Activated CD4-positive, alpha-beta T cell treated with anti-CD3 and anti-CD28 coated beads for 4 hours (primary cell): ENCODE measurements at places on chromosomes 12 and 14.

DNA sequence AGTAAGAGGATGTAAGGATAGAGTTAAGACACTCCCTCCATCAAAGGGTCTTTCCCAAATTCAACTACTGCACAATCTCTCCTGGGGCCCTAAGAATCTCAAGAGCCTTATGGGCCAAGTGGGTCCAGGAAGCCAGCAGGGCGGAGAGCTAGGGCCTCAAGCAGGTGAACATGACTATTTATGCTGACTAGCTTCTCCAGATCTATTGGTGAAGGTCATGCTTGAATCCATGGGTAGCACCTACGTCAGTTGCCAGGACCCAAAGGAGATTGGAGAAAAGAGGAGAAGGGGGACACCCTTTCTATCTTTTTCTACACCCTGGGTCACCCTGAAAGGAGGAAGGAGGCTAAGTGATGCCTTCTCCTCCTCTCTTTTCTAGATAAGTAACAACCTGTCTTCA, 534.2 kb upstream of the MIS18BP1 start:
- DNase-seq: no peak

GRCh38 chr12:116955382-116956021, 44.8 kb downstream of the FBXW8 start:
- peak; percentile 3 for DNase-seq

GRCh38 chr14:64649383-64649998, 54.7 kb upstream of the PLEKHG3 start:
- no peak for DNase-seq

- DNase-seq: peak; percentile 15
Measured at GRCh38 chr14:103427485-103428443, 42.5 kb downstream of the MARK3 start.

DNA sequence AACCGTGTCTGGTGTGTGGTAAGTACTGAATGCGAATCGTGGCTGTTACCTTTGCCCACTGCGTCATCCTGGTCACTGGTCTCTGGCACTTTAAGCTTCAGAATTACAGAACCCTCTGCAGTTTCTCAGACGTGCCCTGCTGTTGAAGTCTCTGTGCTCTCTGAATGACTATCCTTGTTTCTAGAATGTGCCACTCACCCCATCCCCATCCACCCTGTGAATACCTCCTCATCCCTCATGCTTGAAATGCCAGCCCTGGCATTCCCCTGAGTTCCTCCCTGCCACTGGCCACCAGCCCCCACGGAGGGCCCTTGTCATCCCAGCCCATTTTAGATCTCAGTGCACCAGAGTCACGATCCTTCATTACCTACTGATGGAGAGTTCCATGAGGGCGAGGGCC, 21.3 kb downstream of the TPCN1 start:
- no peak for DNase-seq

- DNase-seq: no peak
Measured at GRCh38 chr14:104266631-104267575, 128.5 kb downstream of the KIF26A start.

GRCh38 chr14:74480046-74480445, 13.1 kb downstream of the NPC2 start:
- DNase-seq: no peak

GRCh38 chr12:1908758-1909157, 9.7 kb downstream of the CACNA2D4 start:
- DNase-seq: no peak

GRCh38 chr12:1668833-1669543, 21.9 kb upstream of the ADIPOR2 start:
- DNase-seq: no peak

- DNase-seq: no peak
Measured at GRCh38 chr12:103897316-103897715, 32.9 kb upstream of the HSP90B1 start.

- DNase-seq: peak; percentile 66
Measured at GRCh38 chr12:64451687-64452558, at the start of gene TBK1. Gene TBK1 (plus strand): TSS chr12:64452120. CDS start chr12:64455871, 3,751 bp downstream.

DNA sequence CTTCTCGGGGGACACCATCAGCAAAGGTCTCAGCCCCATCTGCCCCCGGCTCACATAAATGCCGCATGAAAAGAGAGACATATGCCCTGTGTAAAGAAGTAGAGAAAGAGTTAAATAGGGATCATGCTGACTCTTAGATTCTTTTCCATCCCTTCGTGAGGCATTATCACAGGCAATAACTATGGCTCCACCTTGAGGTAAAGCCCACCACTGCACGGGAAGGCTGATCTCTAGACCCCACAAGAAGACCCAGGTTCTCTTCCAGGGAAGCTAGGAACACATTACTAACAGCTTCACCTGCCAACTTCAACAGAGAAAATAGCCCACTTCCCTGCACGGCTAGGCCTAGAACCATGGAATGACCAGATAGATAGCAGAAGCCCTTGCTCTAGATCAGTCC, 14.1 kb upstream of the NOP2 start:
- DNase-seq: no peak

DNA sequence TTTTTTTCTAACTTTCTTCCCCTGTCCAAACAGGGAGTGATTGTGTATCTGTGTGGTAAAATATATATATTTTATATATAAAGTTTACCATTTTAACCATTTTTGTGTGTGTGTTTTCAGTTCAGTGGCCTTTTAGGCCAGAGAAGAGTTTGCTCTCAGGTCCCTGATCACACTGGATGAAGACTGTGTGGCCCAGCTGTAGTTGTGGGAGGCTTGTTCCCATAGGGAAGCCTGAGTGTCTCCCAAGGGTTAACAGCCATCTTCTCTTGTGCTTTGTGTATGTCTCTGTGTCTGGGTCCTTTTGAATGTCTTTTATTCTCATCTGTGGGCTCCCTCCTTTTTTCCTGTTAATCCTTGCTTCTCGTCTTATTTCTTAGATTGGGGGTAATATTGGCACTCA, 23.4 kb downstream of the CGRRF1 start:
- no peak for DNase-seq

- no peak for DNase-seq
Measured at GRCh38 chr12:32053881-32054624, 52.6 kb upstream of the BICD1 start.

DNA sequence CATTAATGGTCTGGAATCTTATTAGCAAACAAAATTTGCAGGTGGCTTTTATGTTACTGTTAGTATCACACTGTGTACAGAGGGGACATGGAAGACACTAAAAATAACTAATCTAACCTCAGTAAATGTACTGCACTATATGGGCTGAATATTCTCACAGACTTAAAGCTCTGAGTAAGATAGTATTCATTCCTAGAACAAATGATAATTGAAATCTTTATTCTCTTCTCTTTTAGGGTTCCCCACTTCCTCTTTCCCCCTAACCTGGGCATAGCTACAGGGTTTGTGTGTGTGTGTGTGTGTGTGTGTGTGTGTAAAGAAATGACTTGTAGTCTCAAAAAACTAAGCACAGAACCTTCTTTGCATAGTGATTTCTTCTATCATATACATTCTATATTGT, 21.4 kb upstream of the HECTD1 start:
- DNase-seq: no peak

DNA sequence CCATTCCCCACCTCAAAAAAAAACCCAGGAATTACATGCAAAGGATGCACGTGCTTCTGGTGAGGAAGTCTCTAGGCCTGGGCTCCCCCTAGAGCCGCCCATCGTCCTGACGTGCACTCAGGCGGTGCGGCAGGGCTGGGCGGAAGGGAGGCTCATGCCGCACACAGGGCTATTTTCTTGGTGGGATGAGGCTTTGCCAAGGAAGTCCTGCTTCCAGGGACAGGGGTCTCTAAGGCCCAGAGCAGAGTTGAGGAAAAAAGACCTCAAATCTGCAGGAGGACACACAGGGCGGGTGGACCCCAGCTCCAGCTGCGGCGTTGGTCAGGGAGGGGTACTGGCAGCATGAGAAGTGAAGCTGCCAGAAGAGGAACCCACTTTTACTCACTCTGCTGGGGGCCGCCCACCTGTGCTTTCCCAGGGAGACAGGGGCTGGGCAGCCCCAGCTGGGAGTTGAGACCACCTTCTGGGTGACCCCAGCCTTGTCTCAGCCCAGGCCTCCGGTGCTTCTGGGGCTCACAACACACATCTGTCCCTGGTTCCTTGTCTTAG, 4.2 kb downstream of the RHOF start:
- peak; percentile 46 for DNase-seq

GRCh38 chr12:117857632-117858612, 110.9 kb downstream of the KSR2 start:
- DNase-seq: peak; percentile 50

DNA sequence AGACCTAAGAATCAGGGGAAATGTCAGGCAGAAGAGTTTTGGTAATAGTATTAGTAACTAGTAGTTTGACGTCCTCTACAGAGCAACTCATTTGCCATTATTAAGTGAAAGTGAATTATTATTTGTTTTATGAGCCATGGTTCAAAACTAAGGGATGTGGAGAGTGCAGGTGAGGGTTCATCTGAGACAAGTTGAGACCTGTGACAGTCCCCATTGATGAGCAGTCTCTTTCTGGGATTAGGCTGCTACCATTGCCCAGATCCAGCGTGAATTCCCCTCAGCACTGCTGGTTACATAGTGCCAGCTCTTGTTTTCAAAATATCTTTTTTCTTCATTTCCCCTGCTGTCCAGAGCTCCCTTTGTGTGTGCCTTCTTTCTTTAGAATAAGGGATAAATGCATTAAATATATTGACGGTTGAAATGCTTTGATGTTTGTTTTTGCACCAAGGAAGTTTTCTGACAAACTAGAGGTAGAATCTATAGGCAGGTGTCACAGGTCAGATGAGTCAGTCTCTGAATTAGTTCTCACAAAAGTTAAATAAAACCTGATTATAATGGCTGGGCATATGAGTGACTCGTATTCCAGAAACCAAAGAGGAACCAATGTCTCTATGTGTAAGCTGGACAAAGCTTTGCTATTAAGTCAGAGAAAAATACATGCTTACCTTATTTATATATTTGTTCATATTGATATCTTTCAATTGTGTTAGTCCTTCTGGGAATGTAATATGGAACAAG, 381.4 kb downstream of the TMEM117 start:
- DNase-seq: no peak

DNA sequence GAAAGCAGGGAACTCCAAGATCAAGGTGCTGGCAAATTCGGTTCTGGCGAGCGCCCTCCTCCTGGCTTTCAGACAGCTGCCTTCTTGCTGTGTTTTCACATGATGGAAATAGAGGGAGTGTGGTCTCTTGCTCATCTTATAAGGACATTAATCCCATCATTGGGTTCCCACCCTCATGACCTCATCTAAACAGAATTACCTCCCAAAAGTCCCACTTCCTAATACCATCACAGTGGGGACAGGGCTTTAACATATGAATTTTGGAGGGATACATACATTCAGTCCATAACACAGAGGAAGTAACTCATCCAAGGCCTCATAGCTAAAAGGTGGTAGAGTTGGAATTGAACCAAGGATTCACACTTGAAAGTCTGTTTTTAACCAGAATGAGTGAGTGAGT, 28.6 kb downstream of the DYRK2 start:
- no peak for DNase-seq

DNA sequence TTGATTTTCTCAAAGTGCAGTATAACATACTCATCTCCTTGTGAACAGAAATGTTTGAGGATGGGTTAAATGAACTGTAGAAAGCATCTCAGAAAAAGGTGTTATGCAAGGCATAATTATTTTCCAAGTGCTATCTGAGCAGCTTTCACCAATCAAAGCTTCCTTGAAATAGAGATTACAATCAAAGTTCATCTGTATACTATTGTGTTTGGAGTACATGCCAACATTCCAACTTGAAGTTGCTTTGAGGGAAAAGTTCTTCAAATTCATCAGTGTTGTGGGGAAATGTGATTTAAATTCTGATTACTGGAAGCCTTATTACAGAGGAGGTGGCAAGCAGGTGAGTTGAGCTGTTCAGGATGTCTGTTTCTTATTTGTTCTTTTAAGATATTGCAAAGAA, 68.2 kb downstream of the TMTC2 start:
- no peak for DNase-seq

DNA sequence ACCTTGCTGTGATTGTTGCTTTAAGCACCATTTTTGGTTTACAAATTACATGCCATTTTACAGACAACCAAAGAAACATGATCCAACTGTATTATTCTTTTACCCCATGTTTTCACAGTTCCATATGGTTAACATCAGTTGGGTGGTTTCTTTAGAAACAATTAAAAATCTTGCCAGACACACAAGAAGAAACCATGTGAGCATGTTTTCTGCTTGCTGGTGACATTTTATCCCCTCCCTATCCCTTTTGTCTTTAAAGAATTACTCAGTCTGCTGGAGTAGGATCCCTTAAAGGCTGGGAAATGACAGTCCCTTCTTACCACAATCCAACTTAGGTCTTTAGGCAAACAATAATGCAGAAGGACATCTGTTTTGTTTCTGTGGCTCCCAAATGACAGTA, 121.8 kb upstream of the PLXNC1 start:
- DNase-seq: no peak

DNA sequence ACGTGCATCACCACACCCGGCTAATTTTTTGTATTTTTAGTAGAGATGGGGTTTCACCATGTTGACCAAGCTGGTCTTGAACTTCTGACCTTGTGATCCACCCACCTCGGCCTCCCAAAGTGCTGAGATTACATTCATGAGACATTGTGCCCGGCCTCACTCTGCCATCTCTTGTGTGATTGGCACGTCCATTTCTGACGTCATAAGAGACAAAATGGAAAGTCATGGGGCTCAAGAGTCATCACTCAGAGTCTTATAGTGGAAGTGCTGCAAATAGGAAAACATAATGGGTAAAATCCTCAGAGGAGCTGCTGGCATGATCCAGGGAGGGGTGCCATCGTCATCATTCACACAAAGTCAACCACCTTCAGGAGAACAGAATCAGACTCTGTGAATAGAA, 54.2 kb upstream of the GPATCH2L start:
- no peak for DNase-seq

DNA sequence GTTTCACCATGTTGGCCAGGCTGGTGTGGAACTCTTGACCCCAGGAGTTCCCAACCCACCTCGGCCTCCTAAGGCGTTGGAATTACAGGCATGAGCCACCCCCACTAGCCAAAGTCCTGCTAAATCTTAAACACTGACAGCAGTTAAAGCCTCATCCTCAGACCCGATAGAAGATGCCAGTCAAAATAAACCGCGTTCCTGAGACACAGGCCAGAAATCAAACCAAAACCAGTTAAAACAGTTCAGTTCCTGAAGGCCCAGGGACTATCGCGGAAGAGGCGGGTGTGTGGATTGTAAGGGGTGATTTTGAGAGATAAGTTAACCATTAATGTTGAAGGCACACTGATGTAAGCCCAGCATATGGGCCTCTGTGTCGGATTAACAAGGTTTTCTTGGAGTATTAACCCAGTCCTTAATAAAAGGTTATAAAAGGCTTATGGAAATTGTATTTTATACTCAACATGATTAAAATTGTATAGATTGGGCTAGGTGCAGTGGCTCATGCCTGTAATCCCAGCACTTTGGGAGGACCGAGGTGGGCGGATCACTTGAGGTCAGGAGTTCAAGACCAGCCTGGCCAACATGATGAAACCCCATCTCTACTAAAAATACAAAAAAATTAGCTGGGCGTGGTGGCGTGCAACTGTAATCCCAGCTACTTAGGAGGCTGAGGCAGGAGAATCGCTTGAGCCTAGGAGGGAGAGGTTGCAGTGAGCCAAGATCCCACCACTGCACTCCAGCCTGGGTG, 18.7 kb upstream of the CDCA4 start:
- DNase-seq: no peak

DNA sequence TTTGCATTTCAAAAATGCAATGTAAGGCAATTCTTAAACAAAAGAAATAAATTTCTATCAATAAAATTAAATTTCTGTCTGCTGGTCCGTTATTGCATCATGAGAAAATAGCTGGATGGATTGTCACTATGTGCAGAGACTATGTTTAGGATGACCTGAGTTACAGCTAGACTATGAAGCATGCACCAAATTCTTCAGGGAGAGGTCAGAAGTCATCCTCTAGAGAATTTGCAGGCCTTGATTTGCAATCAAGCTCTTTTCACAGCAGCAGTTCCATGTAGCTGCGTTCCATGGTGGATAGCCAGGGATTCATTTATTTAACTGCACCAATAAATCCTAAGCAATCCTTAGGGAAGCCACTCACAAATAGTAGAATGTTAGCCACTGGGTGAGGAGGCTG, 253.7 kb downstream of the MSRB3 start:
- no peak for DNase-seq
